Glutamatergic neuron (in vitro differentiated cells): ENCODE measurements at places on chromosomes 12 and 14.

GRCh38 chr12:105317942-105318621 is 12.4 kb upstream of the C12orf75 start:
- H3K4me3 ChIP-seq = no peak overlapping the region
- H3K36me3 ChIP-seq = peaks cover 11% of the 10 kb centered on the region
- no peaks in the 10 kb centered on the region for H3K27me3 ChIP-seq
- no peaks in the 10 kb centered on the region for H3K4me1 ChIP-seq
- no peak for DNase-seq
- H3K27ac ChIP-seq = no peak overlapping the region

GRCh38 chr14:49594347-49595091 is 4.2 kb upstream of the LRR1 start:
- no peak overlapping the region for H3K4me3 ChIP-seq
- DNase-seq = no peak
- no peaks in the 10 kb centered on the region for H3K4me1 ChIP-seq
- H3K27ac ChIP-seq = no peak overlapping the region
- peaks cover 6% of the 10 kb centered on the region for H3K27me3 ChIP-seq

DNA sequence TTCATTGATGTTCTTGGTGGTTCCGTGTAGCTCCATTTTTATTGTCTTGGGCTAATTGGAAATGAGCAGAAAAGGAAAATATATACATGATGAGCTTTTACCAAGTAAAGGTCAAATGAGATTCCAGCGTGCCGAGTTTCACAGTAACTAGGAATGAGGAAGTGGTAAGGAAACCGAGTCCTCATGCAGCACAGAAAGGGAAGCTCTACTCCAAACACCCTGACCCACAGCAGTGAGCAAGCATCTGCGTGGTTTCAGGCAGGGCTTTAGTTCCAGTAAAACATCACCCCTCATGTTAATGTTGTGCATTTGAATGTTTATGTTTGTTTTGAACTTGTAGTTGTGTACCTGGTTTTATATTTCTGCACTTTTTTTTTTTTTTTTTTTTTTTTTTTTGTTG is 208.0 kb downstream of the SLC41A2 start:
- no peak for DNase-seq
- peaks cover 7% of the 10 kb centered on the region for H3K36me3 ChIP-seq
- H3K27ac ChIP-seq = no peak overlapping the region
- H3K27me3 ChIP-seq = peaks cover 2% of the 10 kb centered on the region
- H3K4me1 ChIP-seq = peaks cover 3% of the 10 kb centered on the region
- no peak overlapping the region for H3K4me3 ChIP-seq

GRCh38 chr12:54215989-54216796 is 27.4 kb upstream of the SMUG1 start:
- H3K36me3 ChIP-seq = no peaks in the 10 kb centered on the region
- DNase-seq = no peak
- H3K27me3 ChIP-seq = peaks cover 19% of the 10 kb centered on the region
- peaks cover 2% of the 10 kb centered on the region for H3K4me1 ChIP-seq
- H3K27ac ChIP-seq = no peak overlapping the region

GRCh38 chr12:79691511-79692248 is 916 bp upstream of the PAWR start:
- H3K36me3 ChIP-seq = no peaks in the 10 kb centered on the region
- H3K4me1 ChIP-seq = no peaks in the 10 kb centered on the region
- DNase-seq = no peak
- H3K27ac ChIP-seq = no peak overlapping the region
